ENCODE measurements at places on chromosomes 11 and 22.

- no peak for DNase-seq
Measured at GRCh38 chr11:18320617-18321016, 1.3 kb downstream of the HPS5 start.

DNA sequence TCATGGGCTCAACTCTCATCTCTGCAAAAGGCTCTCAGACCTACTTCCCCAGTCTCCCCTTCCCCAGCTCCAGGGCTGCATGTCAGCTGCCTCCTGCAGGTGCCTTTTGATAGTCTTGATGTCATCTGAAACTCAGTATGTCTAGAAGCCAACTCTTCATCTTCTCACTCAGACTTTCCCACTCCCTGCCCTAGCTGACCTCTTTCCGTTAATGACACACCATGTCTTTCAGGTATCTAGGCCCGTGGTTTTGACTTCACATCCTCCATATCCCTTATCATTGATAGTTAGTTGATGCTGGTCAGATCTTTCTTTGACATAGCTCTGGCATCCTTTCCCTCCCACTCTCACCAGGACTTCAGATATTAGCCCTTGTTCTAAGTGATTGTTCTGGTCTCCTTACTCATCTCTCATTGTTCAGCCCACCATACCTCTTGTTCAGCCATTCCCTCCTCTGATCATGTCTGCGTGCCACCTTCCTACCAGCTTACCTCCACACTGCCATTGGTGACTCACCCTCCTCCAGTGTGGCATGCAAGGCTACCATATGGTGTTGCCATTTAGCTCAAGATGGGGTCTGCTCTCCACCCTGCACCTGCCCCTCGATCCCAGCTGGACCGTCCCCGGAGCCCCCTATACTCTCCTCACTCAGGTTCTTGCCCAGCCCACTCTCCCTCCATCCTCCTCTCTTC lies 18.4 kb downstream of the TTC12 start:
- no peak for DNase-seq

- DNase-seq: no peak
Measured at GRCh38 chr22:37472418-37473006, 13.7 kb downstream of the MFNG start.

GRCh38 chr22:18968011-18968749 lies 32.1 kb upstream of the PRODH start:
- no peak for DNase-seq

GRCh38 chr11:429931-430456 lies 11.8 kb downstream of the ANO9 start:
- no peak for DNase-seq

GRCh38 chr11:124474079-124474478 lies 28.6 kb upstream of the OR8B8 start:
- DNase-seq: no peak

GRCh38 chr11:10654811-10655150 lies 38.8 kb downstream of the IRAG1 start:
- DNase-seq: no peak

GRCh38 chr22:28405588-28405987 lies 274.1 kb downstream of the TTC28 start:
- no peak for DNase-seq

DNA sequence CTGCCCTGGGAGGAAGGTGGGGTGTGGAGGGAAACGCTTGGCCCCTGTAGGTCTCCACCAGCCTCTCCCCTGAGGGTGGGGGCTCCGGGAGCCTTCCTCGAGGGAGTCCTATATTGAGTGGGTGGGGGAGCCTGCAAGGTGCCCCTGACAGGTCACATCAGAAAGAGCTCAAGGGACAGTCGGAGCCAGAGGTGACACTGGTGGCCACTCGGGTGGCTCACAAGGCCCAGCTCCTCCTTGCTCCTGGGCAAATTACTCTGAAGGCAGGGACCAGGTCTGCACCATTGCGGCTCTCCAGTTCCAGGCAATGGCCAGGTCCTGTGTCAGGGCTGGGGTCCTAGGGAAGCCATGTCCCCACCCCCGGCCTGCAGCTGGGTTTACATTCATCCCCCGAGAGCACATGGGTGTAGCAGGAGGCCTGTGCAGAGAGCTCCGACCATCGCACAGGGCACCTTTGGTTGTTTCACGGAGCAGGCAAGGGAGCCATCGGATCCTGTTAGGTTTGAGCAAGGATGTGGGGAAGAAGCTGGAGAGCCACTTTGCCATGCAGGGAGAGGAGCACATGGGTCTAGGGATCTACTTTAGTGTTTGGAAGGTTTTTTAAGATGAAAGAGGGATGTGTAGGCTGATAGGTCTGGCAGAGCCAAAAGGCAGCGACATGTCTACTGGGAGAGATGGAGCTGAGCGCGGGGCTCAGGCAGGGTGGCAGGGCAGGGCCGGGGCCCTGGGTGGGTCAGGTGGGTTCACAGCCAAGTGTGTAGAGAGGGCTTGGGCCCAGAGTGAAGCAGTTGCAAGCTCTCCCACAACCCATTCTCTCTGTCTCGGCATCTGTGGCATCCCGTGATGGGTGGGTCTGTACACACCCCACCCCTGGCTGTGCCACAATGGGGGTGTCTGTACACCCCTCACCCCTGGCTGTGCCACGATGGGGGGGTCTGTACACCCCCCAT lies 14.8 kb downstream of the CCND1 start:
- no peak for DNase-seq

DNA sequence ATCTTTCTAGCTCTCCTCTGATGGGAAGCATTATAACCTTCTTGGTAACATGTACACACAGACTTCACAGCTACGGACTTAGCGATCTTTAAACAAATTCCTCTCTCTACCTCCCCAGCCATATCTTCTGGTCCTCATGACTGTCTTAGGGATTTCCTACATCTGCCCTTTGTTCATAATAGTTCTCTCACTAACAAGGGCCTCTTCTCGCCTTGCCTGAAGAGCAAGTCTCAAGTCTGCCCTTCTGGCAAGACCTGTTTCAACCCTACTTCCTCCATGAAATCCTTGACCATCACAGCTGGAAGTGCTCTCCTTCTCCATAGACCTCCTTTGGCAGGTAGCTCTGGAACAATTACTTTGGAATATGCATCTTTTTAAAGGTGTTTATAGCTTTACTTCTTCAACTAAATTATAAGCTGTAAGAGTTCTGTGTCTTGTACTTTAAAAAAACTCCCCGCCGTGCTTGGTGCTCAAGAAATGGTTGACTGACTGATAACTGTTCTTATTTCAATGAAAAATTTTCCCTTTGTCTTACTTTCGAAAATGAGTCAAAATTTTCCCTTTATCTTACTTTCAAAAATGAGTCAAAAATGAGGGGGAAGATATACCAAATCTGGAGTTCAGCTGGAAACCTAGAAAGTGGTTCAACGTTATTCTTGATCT lies 34.7 kb downstream of the SNX19 start:
- DNase-seq: no peak

DNA sequence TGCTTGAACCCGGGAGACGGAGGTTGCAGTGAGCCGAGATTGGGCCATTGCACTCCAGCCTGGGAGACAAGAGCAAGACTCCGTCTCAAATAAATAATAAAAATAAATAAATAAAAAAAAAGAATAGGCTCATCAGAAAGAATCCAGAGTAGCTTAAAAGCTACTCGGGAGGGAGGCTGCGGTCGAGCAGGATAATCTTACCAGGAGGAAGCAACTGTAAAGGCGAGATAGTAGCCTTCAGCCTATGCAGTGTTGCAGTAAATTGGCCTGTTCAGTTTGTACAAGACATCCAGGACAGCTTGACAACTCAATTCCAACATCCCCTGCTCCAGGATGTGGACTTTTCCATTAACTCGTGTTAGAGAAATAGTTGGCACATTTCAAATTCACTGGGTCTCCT lies 1164.7 kb downstream of the LRRC4C start:
- DNase-seq: no peak

- DNase-seq: no peak
Measured at GRCh38 chr11:116796548-116796947, 4.9 kb upstream of the APOA5 start.

DNA sequence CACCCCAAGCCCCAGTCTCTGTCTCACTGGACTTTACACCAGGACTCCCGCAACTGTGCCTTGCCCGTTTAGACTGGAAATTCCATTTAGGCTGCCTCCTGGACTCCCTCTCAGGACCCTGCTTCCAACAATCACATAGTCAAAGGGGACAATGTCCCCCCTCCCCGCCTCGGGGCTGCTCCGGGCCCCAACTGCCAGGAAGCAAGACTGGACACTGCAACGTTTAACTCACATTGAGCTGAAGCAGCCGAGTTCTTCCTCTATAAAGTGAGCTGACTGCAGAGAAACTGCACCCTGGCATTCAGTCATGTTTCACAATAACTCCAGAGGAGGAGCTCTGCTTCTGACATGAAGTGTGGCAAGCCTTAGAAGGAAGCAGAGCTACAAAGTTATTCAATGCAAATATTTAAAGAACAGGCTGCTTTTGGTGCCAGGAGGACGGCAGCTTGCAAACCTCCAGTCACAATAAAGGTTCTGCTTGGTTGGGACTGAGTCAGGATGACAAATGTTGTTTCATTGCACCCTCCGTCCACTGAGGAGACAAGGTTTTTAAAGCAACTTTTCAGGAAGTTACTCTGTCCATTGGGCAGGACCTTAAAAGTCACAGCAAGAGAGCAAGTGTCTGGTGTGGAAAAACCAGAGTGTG lies 19.9 kb downstream of the PACSIN2 start:
- DNase-seq: no peak

- DNase-seq: no peak
Measured at GRCh38 chr22:23856721-23857605, 712 bp upstream of the SLC2A11 start.

- DNase-seq: no peak
Measured at GRCh38 chr22:20674998-20675397, 98.9 kb upstream of the SERPIND1 start.

DNA sequence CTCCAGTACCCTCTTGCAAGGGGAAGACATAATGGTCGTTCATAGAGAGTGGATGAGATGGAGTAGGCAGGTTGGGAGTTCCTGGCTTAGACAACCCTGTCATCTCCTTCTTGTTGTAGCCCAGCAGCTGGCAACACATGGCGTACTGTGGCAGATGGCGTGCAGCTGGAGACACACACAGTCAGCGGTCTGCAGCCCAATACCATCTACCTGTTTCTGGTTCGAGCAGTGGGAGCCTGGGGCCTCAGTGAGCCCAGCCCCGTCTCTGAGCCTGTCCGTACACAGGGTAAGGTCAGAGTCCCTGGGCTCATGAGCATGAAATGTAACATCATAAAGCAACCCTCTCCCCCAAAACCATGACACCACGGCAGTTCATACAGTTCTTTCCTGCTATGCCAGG lies 8.7 kb downstream of the ROBO3 start:
- no peak for DNase-seq

DNA sequence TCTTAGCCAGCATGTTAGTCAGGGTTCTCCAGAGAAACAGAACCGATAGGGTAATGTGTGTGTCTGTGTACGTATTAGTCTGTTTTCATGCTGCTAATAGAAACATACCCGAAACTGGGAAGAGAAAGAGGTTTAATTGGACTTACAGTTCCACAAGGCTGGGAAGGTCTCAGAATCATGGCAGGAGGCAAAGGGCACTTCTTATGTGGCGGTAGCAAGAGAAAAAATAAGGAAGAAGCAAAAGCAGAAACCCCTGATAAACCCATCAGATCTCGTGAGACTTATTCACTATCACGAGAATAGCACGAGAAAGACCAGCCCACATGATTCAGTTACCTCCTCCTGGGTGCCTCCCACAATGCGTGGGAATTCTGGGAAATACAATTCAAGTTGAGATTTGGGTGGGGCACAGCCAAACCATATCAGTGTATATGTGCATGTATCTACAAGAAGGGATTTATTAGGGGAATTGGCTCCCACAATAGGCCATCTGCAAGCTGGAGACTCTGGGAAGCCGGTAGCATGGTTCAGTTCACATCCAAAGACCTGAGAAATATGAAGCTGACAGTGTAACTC lies 173.7 kb upstream of the NECTIN1 start:
- DNase-seq: no peak

DNA sequence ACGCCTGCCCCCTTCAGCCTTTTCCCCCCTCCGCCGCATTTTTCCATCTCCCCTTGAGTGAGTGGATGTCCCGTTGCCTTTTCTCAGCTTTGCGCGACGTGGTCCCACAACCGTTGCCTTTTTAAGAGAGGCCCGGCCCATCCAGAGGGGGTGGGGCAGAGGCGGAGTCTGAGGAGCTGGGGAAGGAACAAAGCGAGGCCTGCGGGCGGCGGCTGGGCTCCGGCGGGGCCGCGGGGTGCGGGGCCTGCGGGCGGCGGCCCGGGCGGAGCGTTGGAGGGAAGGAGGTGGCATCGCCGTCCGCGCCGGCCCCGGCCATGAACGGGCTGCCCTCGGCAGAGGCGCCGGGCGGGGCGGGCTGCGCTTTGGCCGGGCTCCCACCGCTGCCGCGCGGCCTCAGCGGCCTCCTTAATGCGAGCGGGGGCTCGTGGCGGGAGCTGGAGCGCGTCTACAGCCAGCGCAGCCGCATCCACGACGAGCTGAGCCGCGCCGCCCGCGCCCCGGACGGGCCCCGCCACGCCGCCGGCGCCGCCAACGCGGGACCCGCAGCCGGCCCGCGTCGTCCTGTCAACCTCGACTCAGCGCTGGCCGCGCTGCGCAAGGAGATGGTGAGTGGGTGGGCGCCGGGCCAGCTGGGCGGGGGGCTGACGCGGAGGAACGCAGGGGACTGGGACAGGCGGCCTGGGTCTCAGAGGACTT lies at the start of gene FAM89B:
Gene FAM89B (plus strand): TSS at position 183 of the 696 bp plus-strand sequence. CDS start 132 bp downstream, at position 315.
- peak; percentile 86 for DNase-seq

GRCh38 chr11:3616721-3617460 lies 24.9 kb downstream of the ART5 start:
- DNase-seq: no peak

- no peak for DNase-seq
Measured at GRCh38 chr22:46956498-46957215, 194.2 kb downstream of the TBC1D22A start.

DNA sequence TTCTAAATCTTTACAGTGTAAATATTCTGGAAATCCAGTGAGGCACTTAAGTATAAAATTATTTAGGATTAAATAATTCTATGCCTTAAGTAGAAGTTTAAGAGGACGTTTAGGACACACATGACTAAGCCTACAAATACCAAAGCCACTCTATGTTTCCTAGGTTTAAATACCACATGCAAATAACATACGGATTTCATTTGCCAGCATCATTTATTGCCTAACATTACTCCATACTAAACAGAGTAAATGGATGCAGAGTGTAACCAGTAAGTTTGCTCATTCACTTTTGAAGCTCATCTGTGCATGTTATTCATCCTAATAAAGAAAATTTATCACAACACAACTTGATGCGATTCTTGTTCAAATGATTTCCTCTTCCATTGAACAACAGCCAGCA lies 4.1 kb downstream of the BDNF start:
- DNase-seq: no peak

DNA sequence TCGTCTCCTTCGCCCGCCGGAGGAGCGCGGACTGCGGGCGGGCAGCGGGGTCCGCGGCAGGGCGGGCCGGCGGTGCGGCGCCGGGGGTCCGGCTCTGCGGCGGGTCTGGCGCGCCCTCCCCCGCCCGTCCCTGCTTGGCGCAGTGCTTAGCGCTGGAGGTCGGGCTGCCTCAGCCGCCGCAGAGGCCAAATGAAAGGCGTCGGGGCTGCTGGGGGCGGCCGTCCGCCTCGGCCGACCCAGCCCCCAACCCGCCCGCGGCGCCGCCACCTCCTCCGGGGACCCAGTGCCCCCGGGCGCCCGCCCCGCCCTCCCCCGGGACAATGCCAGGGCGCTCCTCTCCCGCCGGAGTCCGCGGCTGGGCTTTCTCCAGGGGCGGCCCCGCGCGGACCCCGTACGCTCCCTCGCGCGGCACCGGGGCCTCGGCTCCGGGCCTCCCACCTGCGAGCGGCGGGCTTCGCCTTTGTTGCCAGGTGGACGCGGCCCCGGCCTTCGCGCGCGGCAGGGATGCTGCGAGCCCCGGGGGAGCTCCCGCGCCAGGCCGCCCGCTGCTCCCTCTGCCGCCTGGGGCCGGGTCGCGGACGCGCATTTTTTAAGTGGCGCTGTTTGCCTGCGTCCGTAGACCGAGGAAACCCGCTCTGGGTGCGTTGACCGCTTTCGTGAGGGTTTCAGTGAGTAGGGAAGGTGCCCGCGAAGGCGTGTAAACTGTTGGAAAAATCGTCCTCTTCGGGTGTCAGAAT lies 583 bp downstream of the APLP2 start:
- DNase-seq: peak; percentile 64
